ENCODE measurements at places on chromosomes 5 and 9.
A peak's percentile ranks its signal among the peaks of the same experiment; 100 is the strongest.

DNA sequence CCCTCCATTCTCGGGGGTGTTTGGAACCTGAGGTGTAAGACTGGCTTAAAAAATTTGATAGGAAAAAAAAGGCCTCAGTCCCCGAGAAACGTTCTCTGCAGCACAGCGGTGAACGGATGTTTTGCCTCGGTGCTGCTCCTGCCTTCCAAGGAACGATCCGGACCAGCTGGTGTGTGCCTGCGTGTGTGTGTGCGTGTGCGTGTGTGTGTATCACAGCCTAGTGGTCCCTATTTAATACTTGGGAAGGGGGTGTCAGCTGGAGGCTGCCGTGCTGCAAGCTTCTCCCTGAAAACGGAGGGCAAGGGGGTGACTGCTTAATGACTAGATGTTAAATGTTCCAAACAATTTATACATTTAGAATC lies 76.9 kb downstream of the LHX2 start:
- no peak for DNase-seq

DNA sequence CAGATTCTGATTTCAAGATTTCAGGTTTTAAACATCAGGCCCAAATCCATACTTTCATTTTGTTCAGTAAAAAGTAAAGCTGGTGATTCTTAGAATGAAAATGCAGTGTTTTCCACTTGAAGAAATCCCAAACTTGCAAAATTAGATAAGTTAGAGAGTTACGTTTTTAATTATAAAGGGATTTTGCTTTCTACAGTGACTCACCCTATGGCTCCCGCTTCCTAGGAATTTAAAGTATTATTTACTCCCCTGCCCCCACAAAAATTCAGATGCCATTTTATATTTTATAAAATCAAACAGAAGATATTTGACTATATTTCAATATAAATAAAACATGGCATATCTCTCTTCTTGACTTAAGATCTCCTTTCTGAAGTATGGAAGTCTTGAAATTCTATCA lies 402.9 kb downstream of the ZSWIM6 start:
- DNase-seq, result no peak

- DNase-seq, result no peak
These were observed 308.2 kb upstream of the PRR16 start for GRCh38 chr5:120155873-120156272.

GRCh38 chr5:57937025-57937424 lies 454.4 kb upstream of the ACTBL2 start:
- no peak for DNase-seq

GRCh38 chr5:99398976-99399375 lies 470.2 kb upstream of the CHD1 start:
- DNase-seq, result no peak

- DNase-seq, result peak; percentile 48
These were observed 127.7 kb downstream of the CPLANE1 start for GRCh38 chr5:37121465-37121864.

DNA sequence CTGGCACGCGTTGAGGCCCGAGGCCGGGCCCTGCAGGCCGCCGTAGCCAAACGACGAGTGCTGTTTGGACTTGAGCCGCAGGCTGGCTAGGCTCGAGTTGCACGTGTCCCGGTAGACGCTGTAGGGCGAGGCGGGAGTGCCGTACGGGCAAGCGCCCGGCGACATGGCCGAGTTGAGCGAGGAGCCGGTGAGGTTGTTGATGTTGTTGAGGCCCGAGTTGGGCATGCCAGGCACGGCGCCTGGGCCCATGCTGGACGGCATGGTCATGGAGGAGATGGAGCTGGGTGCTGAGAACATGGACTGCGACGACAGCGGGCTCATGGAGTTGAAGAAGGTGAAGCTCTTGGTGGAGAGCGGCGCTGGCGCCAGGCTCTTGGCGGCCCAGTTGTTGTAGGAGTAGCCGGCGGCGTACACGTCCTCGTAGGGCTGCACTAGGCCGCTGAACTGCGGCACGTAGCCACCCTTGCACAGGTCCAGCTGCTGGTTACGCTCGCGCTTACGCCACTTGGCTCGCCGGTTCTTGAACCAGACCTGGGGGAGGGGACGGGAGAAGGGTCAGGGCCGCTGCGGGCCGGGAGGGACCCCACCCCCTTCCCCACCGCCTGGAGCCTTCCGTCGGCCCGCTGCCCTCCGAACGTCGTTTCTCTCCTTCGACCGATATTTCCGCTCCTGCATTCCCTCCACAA lies 5.1 kb downstream of the PITX1 start:
- no peak for DNase-seq

DNA sequence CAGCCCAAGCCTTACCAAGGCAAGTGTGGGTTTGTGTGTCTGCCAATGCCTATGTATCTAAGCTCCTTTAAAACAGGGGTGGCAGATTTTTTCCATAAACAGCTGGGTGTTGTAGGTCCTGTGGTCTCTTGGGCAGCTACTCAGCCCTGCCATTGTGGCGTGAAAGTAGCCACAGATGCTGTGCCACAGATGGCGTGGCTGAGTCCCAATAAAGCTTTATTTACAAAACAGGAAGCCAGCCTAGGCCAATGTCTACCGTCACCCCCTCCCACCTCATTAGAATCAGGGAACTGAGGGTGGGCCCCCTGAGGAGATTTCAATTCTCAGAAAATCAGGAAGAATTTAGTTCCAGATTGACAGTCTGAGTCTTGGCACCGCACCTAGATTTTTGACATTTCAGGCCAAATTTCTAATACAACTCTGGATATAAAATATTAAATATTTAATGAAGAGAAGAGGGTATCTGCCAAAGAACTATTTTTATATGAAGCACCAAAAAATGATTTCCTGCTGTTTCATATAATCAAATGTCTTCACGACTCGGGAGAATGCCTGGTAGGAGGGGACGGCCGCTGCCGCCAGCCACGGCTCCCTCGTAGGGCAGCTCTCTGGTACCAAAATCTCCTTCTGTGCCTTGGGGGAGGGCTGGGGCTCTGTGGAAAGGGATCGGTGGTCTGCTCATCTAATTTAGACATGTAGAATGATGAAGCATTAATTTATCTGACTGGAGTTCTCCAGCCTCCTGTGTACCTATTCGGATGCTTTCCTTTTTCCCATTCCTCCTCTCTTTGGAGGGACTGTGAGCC lies 420.9 kb downstream of the IRX2 start:
- DNase-seq, result no peak
